ENCODE measurements at places on chromosomes 11 and 22. TPM values are rescaled to one million over a fixed set of nuclear protein-coding genes. Genes with fewer than 3 reads are reported as not detected.

The CNGA4 gene
- total RNA-seq, result 0.27 TPM

The SLC15A3 gene
- total RNA-seq, result 19.4 TPM

The EXPH5 gene
- total RNA-seq, result 17.3 TPM

The UPK2 gene
- total RNA-seq, result not detected

The CTSW gene
- total RNA-seq, result 1.3 TPM

The GUCY1A2 gene
- 1.2 TPM for total RNA-seq

The CSNK1E gene
- total RNA-seq, result 82.8 TPM

The GATD1 gene
- 72.3 TPM for total RNA-seq

The GTF2H1 gene
- total RNA-seq, result 89.0 TPM

The LMNTD2 gene
- total RNA-seq, result 8.7 TPM

The LGR4 gene
- 97.2 TPM for total RNA-seq

The ART1 gene
- not detected for total RNA-seq

The UPK3A gene
- 12.6 TPM for total RNA-seq

The SYCE3 gene
- not detected for total RNA-seq

The ART5 gene
- total RNA-seq, result 3.1 TPM

The FAM83F gene
- total RNA-seq, result 28.6 TPM

The TAGLN gene
- 2,440 TPM for total RNA-seq

The MAPK8IP2 gene
- 5.1 TPM for total RNA-seq

The RFPL1 gene
- 1.7 TPM for total RNA-seq

The SAA4 gene
- not detected for total RNA-seq

The TRIM6 gene
- 6.3 TPM for total RNA-seq

The MOGAT2 gene
- total RNA-seq, result 4.1 TPM

The OR8B3 gene
- total RNA-seq, result not detected

The CLDN5 gene
- 46.9 TPM for total RNA-seq

The SMTN gene
- 200 TPM for total RNA-seq

The MRGPRF gene
- total RNA-seq, result 53.3 TPM

The LMO2 gene
- total RNA-seq, result 11.4 TPM

The RNASEH2C gene
- total RNA-seq, result 78.0 TPM

The RRAS2 gene
- total RNA-seq, result 40.5 TPM

The GPHA2 gene
- total RNA-seq, result not detected

The MMP13 gene
- total RNA-seq, result not detected

The PHOX2A gene
- 0.40 TPM for total RNA-seq

The RANGAP1 gene
- 47.8 TPM for total RNA-seq

The SHISAL1 gene
- total RNA-seq, result 7.8 TPM

The BCO2 gene
- 9.1 TPM for total RNA-seq

The ADAMTS15 gene
- total RNA-seq, result 1.5 TPM

The ZBTB16 gene
- 230 TPM for total RNA-seq

The PNPLA3 gene
- 0.14 TPM for total RNA-seq

The CST6 gene
- total RNA-seq, result 0.36 TPM

The MFRP gene
- not detected for total RNA-seq

The KCNK4 gene
- total RNA-seq, result not detected

The SYT8 gene
- total RNA-seq, result 4.1 TPM

The MPPED2 gene
- total RNA-seq, result 34.9 TPM

The MS4A8 gene
- 0.68 TPM for total RNA-seq

The CABP4 gene
- total RNA-seq, result 6.1 TPM

The ACAD8 gene
- total RNA-seq, result 39.4 TPM

The MB gene
- 9.9 TPM for total RNA-seq

The HIKESHI gene
- 38.9 TPM for total RNA-seq

The P2RY6 gene
- total RNA-seq, result 3.5 TPM

Data from prostate gland (tissue), 2 donors.